GM12864 (cell line): ENCODE measurements at places on chromosomes 12 and 14.

GRCh38 chr14:91595736-91596135 lies 85.6 kb upstream of the PPP4R3A start:
- DNase-seq, result no peak

DNA sequence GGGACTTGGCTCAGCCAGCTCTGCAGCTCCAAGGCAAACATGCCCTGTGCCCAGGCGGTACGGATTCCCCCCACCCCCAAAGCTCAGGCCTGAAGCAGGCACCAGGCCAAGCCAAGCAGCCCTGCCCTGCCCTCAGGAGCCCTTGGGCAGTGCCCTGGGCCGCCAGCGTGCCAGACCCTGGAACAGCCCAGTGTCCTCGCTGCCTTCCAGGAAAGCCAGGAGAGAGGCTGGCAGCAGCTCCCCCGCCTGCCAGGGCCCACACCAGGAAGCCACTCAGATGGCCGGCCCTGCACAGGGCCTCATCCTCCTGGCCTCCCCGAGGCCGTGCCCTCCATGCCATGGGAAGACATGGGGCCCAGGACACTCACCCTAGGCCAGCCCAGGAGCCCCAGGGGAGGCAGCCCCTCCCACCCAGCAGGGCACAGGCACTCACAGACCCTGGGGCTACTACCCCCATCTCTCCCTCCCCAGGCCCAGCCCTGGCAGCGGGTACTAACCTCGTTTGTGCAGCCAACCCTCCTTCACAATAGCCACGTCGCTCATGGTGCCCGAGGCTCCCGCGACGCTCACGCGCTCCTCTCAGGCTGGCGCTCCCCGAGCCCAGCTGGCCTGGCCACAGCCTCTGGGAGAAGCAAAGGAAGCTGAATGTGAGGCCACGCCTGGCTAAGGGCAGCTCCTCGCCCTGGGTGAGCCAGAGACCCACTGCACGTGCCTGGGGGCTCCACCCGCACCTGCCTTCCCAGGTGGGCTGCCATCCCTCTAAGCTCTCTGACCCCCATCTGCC lies 3.3 kb downstream of the AKT1 start:
- no peak for DNase-seq

DNA sequence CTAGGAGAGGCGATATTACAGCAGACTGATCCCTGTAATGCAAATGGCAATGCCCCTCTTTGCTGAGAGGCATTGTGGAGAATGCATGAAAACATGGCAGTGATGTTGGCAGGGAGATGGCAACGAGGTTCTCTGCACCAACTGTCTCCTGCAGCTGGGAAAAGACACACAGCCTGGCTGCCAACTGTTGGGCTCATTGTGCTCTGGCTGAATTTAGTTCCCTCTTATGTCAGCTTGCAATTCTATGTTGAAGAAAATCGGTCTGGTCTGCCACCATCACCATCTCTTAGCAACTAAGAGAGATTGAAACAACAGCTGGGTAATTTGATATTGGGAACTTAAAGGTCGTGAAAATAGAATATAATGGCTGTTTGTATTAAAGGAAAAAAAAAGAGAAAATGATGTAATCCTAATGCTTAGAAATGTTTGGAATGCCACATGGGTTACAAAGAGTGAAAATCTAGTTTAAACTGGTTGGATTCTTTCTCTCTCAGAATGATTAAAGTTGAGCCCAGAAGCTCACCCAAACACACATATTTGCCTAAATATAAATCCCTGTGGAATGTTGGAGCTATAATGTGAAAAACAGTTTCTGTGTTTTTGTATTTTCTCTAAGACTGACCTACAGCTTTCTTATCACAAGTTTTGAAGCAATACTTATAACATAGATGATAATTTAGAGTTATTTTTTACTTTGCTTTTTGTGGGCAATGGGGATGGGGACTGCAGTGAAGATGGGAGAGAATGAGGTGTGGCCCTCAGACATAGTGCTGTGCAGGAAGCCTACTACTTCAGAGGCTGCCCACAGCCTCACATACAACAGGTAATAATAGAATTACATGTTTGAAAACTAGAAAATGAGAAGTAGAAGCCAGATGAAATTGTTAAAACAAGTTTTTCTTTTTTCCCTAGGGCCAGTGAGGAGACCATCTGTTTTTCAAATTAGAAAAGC lies 143.7 kb downstream of the AKAP6 start:
- DNase-seq, result no peak

DNA sequence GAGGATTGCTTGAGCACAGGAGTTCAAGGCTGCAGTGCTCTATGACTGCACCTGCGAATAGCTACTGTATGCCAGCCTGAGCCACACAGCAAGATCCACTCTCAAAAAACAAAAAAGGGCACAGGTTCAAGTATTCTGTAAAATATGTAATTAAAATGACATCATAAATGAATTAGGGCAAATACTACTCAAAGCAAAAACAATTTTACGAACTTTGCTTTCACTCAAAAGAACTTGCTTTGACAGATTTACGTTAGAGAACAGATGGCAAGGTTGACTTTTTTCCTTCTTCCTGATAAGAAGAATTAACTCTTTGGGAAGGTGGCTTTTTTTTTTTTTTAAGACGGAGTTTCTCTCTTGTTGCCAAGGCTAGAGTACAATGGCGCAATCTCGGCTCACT lies 44.0 kb upstream of the EAPP start:
- no peak for DNase-seq

GRCh38 chr12:47388712-47389111 lies 309.0 kb upstream of the AMIGO2 start:
- DNase-seq, result no peak

GRCh38 chr12:6228535-6229223 lies 28.5 kb downstream of the CD9 start:
- DNase-seq, result no peak

DNA sequence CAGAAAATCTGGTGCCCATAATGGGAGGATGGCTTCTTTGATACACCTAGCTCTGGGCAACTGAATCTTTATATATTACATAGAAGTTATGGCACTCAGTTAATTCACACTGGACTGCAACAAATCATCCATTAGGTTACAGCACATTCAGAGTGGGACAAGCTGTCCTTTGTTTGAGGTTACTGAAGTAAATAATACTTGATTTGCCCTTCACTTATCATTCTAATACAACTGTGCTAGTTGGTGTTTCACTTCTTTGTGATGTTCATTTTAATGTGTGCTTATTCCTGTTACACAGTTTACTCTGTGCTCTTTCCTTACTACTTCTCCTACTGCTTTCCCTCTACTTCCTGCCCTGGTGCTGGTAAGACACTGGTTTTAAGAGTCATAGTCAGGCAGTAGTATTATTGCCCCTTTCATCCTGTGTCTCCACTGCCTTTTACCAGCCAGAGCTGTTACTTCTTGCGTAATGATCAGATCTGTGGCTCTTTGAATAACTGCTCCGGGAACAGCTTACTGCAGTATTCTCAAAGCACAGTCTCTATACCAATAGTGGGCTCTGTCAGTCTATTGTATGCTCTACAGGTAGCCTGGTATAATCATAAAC lies 36.4 kb upstream of the GXYLT1 start:
- DNase-seq, result no peak

GRCh38 chr12:75257510-75257909 lies 47.9 kb upstream of the KCNC2 start:
- DNase-seq, result no peak

DNA sequence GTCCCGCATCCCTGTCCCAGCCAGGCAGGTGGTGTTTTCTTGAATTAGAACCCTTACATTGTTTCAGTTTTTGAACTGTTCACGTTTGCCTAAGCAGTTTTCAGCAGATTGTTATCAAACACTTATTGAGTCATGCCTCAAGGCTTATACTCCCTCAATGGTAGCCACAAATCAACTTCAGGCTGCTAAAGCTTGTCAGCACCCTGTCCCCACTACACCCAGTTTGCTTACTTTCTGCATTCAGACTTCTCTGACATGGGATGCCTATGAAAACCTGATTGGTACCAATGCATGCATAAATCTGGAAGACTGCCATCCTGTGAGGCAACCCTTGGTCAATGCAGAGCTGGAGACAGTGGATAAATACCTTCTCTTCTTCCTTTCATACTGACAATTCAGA lies 225.4 kb downstream of the BTG1 start:
- DNase-seq, result no peak
